Jurkat, Clone E6-1 (cell line): ENCODE measurements at places on chromosomes 3 and 15.

GRCh38 chr15:74528876-74529275, 12.1 kb upstream of the ARID3B start:
- no peak for DNase-seq

GRCh38 chr15:93028632-93029213, 60.3 kb downstream of the RGMA start:
- no peak for DNase-seq

DNA sequence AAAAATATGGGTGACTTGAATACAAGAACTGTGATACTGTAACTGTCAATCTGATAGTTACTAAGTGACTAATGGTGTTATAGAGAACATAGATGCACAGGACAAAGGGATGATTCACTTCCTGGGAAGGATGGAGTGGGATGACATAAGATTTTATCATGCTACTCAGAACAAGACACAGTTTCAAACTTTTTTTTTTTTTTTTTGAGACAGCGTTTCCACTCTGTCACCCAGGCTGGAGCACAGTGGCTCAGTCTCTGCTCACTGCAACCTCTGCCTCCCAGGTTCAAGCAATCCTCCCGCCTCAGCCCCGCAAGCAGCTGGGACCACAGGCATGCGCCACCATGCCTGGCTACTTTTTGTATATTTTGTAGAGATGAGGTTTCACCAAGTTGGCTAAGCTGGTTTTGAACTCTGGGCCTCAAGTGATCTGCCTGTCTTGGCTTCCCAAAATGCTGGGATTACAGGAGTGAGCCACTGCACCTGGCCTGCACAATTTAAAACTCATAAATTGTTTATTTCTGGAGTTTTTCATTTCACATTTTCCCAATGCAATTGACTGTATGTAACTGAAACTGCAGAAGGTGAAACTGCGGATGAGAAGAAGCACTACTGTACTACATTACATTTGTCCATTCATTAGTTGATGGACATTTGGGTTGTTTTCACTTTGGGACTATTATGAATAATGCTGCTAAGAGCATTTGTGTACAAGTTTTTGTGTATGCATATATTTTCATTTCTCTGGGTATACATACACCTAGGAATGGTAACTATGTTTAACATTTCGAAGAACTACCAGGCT, 40.6 kb downstream of the ADIPOQ start:
- no peak for DNase-seq

DNA sequence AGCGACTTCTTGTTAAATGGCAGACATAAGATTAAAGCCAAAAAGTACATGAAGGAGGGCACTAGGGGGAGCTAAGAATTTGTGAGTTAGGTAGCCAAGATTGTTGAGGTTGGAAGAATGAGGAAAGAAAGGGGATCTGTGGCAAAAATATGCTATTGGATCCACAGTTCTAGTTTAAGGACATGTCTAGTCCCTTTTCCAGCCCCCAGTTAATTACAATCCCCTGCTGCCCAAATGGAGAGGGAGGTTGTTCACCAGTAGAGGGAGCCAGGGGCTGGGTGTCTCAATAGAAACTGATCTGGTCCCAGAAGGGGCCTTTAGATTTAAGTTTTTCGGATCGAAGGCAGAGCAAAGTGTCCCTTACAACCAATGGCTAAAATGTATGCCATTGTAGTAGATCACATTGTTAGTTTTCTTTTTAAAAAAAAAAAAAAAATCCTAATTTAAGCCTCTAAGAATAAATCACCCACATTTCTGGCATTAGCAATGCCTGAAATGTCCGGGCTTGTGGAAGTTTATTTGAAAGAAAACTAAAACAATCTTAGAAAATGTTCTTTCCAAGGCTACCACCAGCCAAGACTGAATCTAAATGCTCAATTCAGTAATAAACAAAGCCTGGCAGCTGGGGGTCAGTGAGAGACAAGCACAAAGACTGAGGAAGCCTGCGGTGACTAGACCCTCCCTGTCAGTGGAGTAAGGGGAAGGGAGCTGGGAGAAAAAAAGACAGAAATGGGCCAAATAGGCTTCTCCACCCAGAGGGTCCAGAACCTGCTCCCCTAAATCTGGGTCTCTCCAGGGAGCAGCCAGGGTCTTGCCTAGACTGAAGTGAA, 7.1 kb downstream of the COL8A1 start:
- DNase-seq = peak; percentile 11

DNA sequence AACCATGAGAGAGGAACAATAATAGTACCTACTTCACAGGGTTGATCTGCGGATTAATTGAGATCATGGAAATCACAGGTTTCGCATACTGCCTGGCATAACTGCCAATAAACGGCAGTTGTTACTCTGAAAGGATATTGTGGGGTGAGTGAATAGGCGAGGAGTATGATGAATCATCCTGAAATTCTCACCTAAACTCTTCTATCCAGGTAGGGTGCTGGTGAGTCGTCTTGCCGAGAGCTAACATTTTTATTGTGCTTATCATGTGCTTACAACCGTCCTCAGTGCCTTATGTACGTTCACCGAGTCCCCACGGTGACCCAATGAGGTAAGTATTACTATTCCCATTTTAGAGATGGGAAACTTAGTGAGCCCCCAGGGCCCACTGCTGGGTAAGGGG, 52.4 kb upstream of the SRGAP3 start:
- DNase-seq = no peak

- DNase-seq = no peak
These were observed 89.3 kb upstream of the CCDC80 start for GRCh38 chr3:112730210-112730609.

DNA sequence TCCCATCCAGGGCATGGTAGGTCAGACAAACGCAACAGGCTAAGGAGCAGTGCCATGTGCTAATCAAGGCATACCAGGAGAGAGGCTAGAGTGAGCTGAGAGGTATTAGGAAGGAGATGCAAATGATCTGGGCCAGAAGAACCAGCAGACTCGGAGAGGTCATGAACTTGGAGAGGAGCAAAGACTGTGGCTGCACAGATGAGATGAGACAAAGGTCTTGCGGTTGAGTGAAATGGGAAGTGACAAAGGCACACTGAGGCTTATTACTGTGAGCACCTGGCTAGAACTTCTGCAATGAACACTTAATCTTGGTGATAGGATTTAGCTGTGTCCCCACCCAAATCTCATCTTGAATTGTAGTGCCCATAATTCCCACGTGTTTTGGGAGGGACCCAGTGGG, 380.2 kb downstream of the ULK4 start:
- no peak for DNase-seq

DNA sequence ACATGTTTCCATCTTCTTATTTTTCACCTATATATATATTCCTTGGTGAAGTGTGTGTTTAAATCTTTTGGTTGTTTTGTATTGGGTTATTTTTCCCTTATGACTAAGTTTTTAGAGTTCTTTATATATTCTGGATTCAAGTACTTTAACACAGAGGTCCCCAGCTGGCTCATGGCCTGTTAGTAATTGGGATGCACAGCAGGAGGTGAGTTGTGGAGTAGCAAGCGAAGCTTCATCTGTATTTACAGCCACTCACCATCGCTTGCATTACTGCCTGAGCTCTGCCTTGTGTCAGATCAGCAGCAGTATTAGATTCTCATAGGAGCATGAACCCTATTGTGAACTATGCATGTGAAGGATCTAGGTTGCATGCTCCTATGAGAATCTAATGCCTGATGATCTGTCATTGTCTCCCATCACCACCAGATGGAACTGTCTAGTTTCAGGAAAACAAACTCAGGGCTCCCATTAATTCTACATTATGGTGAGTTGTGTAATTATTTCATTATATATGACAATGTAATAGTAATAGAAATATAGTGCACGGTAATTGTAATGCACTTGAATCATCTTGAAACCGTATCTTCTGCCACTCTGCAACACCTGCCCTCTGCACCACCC, 151.6 kb downstream of the RSRC1 start:
- no peak for DNase-seq

- no peak for DNase-seq
These were observed 91.5 kb downstream of the TBC1D2B start for GRCh38 chr15:77985931-77986480.

DNA sequence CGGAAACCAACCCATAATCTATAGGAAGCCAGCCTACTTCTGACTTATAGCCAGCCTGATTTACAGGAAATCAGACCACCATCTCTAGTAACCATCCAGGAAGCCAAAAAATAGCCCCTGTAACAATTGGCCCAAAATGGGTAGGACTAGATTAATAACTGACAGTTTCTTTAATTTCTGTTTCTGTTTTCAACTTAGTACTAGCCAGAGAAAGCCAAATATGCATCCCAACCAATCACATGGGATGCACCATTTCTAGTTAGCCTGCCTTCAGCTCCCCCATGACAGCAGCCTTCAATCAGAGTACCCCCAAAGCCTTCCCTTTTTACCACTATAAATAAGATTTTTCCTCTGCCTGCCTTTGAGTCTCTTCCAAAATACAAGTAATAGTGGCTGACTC, 239.1 kb upstream of the GADL1 start:
- no peak for DNase-seq

- DNase-seq = no peak
These were observed 30.5 kb upstream of the CCNL1 start for GRCh38 chr3:157190380-157190872.

GRCh38 chr3:12323237-12323636, 34.4 kb downstream of the PPARG start:
- DNase-seq = no peak

DNA sequence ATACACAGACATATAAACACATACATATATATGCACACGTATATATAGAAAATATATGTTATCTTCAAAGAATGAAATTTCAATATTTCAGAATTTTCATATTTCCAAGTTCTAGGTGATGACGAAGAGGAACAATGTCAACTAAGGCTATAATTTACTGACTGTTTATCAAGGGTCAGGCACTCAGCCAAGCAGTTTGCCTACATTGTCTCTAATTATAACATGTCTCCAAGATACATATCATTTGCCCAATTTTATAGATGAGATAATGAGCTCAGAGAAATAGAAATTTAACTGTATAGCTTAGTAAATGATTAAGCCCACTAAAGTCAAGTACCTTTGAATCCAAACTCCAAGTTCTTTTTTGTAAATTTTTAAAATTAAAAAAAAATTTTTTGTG, 99.9 kb upstream of the PLSCR4 start:
- DNase-seq = no peak

DNA sequence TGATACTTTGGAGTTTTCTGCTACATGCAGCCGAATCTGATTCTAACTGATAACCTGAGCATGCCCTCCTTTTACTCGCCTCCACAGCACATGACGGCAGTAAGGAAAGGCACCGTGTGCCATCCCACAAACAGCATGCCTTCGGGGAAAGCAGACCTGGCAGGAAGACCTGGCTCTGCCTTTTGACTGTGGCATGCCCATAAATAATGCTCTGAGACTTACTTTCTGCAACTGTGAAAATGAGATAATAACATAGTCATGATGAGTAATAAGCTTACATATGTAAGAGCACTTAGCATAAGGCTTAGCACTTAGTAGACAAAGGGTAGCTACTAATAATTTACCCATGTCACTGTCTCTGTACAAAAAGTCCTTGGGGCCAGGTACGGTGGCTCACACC, 32.9 kb downstream of the MTHFS start:
- DNase-seq = no peak

DNA sequence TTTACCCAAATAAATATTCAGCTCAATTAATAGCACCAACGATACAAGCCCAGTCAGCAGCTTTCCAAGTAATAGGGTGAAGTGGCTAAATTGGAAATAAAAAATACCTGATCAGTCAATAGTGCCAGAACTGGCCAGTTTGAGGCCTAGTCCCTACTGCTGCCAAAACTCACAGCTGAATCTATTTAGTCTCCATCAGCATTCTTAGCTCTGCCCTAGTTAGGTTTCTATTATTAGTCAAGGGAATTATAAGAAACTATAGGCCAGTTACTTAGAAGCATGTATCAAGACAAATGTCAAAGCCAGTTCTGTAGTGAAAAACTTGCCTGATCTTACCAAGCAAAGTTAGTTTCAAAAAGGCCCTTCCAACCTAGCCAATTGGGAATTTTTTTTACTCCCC, 146.2 kb upstream of the ZBTB20 start:
- no peak for DNase-seq

DNA sequence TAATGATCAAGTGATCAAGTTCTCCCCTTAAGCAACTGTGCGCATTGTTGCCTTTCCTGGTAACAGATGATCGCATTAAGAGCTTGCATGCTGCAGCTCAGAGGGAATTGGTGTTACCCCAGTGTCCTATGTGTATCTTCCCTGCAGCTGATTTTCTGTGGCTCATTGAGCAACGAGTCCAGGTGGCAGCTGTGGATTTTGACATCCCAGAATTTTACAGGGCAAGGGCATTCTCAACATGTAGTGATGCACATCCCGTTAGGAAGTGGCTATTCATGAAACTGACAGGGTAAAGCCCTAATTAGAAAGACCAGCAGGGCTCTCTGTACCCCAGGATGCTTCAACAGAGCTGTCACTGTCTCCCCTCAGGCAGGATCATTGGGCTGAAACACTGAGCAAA, 232.8 kb downstream of the AGBL1 start:
- DNase-seq = no peak

DNA sequence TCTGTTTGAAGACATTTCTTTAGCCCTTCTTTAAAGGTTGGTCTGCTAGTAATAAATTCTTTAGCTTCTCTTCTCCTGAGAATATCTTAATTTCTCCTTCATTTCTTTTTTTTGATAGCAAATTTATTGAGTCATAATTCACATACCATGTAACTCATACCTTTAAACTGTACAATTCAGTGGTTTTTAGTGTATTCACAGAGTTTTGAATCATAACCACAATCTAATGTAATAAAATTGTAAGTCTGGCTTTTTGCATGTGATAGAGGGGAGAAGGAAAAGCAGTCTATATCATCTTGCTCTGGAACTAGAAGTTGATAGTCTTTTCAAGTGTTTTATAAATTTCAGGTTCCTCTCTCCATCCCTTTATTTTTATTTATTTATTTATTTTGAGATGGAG, 81.3 kb downstream of the APBA2 start:
- no peak for DNase-seq

- no peak for DNase-seq
These were observed 124.2 kb upstream of the SMAD3 start for GRCh38 chr15:66941108-66941711.

GRCh38 chr3:17508180-17508752, 234.2 kb downstream of the TBC1D5 start:
- no peak for DNase-seq

GRCh38 chr3:108001457-108001856, 89.4 kb downstream of the CD47 start:
- no peak for DNase-seq

DNA sequence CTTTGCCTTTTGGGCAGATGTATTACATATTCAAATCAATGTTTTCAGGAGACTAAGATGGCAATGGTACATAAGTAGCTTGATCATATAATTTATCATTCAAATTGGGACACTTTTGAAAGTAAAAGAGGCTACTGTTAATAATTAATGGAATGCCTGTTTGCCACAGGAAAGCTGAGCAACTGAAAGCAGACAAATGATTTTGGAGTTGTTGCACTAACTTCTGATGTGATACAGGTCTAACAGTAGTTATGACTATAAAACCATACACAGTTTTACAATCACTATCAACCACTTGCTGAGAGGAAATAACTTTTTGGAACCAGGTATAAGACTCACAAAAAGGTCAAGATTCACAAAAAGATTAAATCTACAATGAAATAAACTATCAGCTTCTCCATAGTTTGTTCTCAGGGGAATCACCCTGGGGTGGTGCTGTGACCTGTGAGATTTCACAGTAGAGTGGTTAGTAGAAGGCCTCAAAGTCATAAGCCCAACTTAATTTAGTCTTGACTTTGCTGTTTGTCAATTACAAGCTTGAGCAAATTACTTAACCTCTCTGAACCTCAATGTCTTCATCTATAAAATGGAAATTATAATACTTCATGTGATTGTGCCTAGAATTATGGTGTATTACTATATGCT, 42.7 kb downstream of the HHLA2 start:
- DNase-seq = no peak

GRCh38 chr3:29697989-29698388, 417.1 kb downstream of the RBMS3 start:
- no peak for DNase-seq

GRCh38 chr3:181446741-181447140, 265.0 kb upstream of the SOX2 start:
- no peak for DNase-seq
